Muscle of back (tissue), 13 donors: ENCODE measurements at places on chromosomes 12 and 14. TPM values are rescaled to one million over a fixed set of nuclear protein-coding genes. Genes with fewer than 3 reads are reported as not detected.

P2RX2 gene
- not detected for polyA plus RNA-seq

GRCh38 chr12:82108615-82109014 lies 249.6 kb downstream of the CCDC59 start:
- no peak for DNase-seq

- no peak for DNase-seq
Measured at GRCh38 chr12:131348231-131348630, 362.7 kb upstream of the SFSWAP start.

GPR84 gene
- 0.42 TPM for polyA plus RNA-seq

- DNase-seq: peak; percentile 14
Measured at GRCh38 chr12:117284140-117284539, 77.3 kb downstream of the NOS1 start.

PLEKHG7 gene
- polyA plus RNA-seq: 0.21 TPM

DNA sequence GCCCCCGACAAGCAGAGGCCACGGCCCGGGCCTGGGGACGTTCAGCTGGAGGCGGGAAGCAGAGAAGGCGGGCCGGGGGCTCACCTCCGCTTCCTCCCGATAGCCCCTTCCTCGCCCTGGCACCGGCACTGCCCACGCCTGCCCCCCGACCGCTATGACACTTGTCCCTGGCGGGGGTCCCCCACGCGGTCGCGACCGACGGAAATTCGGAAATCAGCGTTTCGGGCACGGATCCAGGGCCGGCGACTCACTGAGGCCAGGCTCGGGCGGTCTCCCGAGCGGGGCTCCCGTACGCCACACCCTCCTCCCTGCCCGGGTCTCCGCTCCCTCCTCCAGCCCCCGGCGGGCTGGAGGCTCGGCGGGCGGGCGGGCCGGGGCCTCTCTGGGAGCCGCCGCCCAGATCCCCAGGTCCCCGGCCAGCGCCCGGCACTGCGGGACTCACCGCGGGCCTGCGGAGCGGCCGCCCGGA lies 581 bp downstream of the PITPNM2 start:
- DNase-seq: peak; percentile 38

TMEM132C gene
- polyA plus RNA-seq: 1.9 TPM

TXNDC16 gene
- polyA plus RNA-seq: 8.6 TPM

DNA sequence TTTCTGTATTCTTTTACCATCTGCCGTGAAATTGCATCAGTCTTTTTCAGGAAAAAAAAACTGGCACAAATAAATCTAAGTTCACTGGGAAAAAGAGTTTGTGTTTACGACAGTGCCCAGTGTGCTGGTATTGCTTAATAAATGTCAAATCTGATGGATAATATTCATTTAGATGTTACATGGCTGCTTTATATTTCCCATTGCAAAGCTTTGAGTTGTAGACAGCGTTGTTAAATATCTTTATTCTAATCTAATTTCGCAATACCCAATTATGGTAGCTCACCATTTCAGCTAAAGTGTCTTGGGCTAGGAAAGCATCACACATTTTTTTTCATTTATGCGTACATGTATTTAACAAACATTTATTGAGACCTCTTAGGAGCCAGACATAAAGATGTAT lies 1994.5 kb upstream of the FLRT2 start:
- DNase-seq: no peak

- DNase-seq: no peak
Measured at GRCh38 chr12:92543840-92544239, 158.9 kb upstream of the PLEKHG7 start.

GRCh38 chr14:75153295-75153694 lies 23.1 kb downstream of the TMED10 start:
- DNase-seq: no peak

- DNase-seq: no peak
Measured at GRCh38 chr12:56071648-56072047, 8.3 kb upstream of the ERBB3 start.

GRCh38 chr14:79197516-79197915 lies 1013.8 kb downstream of the DIO2 start:
- no peak for DNase-seq

GRCh38 chr12:20527417-20528163 lies 159.3 kb downstream of the PDE3A start:
- DNase-seq: peak; percentile 40

GRCh38 chr12:105986779-105987684 lies 151.7 kb downstream of the NUAK1 start:
- DNase-seq: peak; percentile 88

- DNase-seq: no peak
Measured at GRCh38 chr12:9867531-9867930, 1.6 kb downstream of the CLEC2B start.

KIF21A gene
- 5.6 TPM for polyA plus RNA-seq

PRB2 gene
- polyA plus RNA-seq: not detected

DNA sequence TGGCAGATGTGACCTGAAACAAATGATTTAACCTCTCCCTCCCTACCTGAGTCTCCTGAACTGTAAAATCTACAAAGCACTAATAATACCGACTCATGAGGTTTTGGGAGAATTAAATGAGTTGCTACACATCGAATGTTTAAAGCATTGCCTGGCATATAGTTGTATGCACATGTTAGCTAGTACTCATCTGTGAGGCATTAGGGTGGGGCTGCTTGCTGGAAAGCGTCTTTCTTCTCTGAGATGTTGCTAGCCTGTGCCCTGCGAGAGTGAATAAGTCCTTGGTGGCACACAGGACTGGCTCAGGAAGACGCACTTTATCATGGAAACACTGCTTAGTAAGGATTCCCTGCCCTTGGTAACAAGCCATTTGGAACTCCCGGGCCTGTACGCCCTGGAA lies 6.1 kb downstream of the RAPGEF3 start:
- no peak for DNase-seq

SMOC1 gene
- polyA plus RNA-seq: 3.8 TPM

TSHR gene
- polyA plus RNA-seq: 0.23 TPM

DNA sequence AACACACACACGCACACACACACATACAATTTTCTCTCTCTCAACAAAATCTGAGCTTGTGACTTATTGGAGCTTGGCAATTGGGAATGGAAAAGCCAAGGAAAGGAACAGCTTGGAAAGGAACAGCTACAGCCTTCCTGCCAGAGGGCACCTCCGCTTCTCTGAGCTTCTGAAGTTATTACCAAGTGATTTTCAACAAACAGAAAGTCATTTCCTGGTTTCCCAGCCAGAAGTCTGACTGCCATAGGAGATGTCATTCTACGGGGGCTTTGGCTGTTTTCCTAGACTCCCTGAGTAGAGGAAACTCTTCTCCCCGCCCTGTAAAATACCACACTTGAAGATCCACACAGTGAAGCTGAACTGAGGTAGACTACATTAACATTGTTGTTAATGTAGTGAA lies 198.3 kb downstream of the CFAP54 start:
- DNase-seq: peak; percentile 1

GRCh38 chr14:53525608-53526007 lies 372.5 kb upstream of the DDHD1 start:
- no peak for DNase-seq

GRCh38 chr12:93589081-93589480 lies 16.6 kb downstream of the SOCS2 start:
- no peak for DNase-seq

DNA sequence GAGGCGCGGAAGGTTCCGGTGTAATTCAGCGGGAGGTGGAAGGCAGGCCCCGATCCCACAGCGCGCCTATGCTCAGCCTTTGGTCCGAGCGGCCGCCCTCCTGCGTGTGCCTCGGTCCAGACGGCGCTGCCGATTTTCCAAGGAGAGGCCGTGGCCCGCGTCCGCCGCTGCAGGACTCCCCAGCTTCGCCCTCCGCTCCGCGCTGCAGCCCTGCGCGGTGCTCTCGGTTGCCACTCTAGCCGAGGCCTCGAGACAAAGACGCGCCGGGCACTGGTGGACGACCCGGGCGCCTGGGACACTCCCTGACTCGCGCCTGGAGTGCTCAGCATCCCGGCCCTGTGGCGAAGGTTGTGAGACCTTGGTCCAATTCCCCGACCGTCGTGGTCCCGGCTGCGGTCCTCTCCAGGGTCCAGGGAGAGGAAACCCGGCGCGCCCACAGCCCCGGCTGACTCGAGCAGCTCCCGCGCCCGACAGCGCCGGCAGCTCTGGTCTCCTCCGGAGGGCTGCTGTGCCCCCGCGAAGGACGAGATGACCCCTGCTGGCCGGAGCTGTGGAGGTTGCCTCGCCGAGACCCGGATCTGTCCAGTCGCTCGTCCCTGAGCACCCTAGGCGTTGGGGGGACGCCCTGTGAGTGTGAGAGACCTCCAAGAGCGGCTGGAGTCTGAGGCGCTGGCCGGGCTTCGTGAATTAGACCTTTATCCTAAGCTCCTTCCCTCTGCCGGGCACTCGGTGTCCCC lies 6.5 kb downstream of the HOXC12 start:
- DNase-seq: no peak

PRR4 gene
- polyA plus RNA-seq: 2.2 TPM

- DNase-seq: no peak
Measured at GRCh38 chr12:33437598-33437997, 2.0 kb downstream of the SYT10 start.

KERA gene
- polyA plus RNA-seq: 14.8 TPM

DNA sequence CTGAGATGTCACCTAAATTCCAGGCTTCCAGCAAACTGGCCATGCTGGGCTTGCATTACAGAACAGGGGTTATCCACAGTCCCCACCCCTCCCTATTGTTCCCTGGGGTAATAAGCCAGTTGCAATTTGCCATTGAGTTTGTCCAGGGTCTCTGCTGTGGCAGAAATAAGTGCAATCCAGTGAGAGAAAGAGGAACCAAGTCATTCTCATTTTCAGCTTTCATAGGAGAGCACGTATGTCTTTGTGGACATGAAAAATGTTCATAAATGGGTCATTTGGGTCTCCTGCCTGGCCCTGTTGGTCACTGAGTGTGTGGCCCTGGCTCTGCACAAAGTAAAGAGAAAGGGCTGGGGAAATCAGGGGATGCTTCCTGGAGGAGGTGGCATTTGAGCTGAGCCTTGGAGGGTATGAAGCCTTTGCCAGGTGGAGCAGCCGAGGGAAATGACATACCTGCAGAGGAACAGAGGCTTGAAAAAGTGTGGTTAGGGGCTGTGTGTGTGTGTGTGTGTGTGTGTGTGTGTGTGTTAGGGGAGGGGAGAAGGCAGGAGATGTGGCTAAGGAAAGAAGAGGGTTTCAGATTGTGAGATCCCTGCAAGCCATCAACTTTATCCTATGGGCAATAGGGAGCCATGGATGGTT lies 29.3 kb downstream of the CMKLR1 start:
- DNase-seq: no peak

DNA sequence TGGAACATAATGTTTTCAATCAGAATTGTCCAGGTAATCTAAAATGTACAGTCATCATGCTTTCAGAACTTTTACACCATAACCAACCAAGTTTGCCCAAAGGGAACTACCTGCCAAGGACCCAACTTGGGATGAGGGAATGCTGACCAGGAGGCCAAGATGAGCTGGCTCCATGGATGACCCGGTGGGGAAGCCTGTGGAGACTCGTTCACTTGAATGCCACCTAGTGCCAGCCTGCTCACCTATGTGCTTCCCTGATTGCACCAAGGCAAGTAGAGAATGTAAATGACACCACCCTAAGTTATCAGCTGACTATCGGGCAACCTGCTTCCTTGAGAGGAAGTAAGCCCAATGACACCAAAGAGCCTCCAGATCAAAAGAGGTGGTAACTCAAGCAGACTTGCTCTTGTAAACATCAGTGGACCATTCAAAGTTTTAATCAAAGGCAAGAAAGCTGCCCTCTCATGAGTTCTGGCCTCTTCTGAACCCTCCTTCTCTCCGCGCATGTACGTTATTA lies 137.3 kb downstream of the TTC7B start:
- DNase-seq: no peak

LRP6 gene
- polyA plus RNA-seq: 34.1 TPM

DNA sequence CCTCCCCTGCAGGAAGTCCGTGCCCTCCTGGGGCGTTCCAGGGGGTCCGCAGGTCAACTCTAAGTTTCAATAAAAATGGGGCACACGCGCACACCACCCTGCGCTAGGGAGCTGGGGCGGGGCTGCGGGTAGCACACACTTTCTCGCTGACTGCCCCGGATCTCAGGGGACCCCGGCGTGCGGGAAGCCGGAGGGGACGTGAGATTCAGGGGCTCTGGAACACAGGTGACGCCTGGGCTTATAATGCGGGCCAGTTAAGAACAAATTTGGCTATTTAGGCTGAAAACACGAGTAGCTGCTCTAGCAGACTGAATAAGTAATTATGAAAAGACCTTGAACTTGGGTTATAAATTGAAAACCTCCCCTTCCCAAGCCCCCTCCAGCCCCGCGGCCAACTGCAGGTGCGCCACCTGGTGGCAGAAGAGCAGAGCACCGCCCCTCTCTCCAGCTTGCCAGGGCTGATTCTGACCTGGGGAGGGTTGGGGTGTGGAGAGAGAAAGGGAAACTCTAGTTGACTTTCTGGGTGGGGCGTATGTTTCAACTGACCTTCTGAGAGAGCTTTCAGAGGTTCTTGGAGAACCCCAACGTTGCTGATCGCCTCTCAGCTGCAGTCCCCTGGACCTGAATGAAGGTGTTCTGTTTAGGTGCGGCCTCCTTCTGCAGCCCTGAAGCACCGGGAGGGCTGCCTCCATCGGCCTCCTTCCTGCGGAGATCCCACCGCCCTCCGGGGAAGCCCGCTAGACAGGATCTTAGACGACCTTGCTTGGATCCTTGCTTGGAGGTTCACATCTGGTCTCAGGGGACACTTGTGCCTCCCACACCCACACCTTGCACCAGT lies 118.4 kb upstream of the EVL start:
- no peak for DNase-seq

DNA sequence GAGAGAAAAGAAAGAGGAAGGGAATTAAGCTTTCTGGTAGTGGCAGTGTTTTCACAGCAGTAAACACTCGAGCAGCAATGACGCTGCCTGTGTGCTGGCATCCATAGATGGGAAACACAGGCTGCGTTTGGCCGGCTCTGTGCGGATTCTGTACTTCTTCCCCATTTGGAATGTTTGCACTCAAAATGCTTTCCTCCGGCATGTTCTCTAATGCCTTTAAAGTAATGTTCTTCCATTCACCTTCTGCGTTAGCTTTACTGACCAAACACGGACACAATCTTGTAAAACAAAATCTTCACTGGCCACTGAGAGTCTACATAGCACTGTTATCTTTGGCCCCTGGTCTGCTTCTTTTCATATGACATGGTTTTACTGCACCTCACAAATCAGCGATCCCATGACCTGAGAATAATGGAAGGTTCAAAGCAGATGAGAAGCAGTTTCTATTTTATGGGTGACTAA lies 31.4 kb downstream of the DCP1B start:
- DNase-seq: peak; percentile 60

- DNase-seq: no peak
Measured at GRCh38 chr12:29374012-29374411, 7.0 kb downstream of the ERGIC2 start.

MSRB3 gene
- 36.3 TPM for polyA plus RNA-seq
